ENCODE measurements at places on chromosomes 4 and X.

GRCh38 chr4:57303012-57303751 is 193.0 kb upstream of the IGFBP7 start:
- DNase-seq = peak; percentile 13

DNA sequence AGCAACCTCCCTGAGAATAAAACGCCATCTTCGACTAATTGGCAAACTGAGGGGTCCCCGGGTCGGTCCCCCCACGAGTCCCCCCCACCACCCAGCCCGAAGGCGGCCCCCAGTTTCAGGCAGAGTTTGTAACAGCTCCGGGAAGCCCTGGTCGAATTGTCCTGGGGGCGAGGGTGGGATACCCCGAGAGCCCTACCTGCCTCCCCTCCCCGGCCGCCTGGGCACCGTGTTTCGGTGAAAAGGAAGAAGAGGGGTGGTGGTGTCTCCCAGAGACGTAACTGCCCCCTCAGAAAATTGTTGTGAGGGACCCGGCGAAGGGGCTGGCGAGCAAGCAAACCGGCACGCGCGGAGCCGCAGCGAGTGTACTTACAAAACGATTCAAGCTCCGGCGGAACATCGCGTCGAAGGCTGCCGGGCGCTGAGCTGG is 1.2 kb downstream of the ATP11C start:
- DNase-seq = peak; percentile 56

DNA sequence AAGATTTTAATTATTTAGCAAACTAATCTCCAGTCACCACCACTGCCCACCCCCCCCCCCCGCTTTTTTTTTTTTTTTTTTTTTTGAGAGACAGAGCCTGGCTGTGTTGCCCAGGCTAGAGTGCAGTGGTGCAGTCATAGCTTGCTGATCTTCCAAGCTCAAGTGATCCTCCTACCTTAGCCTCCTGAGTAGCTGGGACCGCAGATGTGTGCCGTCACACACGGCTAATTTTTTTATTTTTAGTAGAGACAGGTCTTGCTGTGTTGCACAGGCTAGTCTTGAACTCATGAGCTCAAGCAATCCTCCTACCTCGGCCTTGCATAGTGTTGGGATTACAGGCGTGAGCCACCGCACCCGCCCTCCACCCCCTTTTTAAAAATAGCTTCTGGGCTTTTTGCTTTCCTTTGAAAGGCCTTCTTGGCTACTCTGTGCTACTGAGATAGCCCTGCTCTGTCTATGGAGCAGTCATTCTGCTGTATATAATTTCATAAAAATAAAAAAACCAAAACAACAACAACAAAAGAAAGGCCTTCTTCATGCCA is 18.7 kb downstream of the TXLNG start:
- no peak for DNase-seq

GRCh38 chrX:397575-397974 is 10.9 kb upstream of the PPP2R3B start:
- DNase-seq = peak; percentile 74
